NCI-H748 treated with DMSO at 0.1 percent for 48 hours (cell line): ENCODE measurements at places on chromosomes 5 and 9.

DNA sequence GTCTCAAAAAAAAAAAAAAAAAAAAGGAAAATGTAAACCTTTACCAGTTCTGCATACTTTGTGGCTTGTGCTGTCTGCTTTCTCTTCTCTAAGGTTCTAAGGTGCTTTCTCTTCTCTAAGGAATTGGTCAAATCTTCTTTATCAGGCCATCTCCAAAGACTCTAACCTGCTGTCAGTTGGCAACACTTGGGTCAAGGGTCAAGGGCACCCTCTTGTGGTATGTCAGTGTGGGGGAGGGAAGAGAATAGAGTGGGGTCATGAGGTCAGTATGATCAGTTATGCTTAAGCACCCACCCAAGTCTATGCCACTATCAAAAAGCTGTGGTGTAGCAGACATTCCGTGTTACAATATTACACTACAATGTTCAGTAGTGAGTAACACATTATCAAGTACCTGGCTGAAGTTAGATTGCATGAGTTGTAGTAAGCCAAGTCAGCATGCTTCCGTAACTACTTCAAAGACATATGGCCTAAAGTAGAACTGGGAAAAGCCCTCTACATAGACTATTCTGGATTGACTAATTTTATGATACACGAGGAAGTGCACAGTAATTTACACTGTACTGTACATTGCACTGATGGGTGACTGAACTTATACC, 25.0 kb upstream of the CCL28 start:
- no peak for DNase-seq

DNA sequence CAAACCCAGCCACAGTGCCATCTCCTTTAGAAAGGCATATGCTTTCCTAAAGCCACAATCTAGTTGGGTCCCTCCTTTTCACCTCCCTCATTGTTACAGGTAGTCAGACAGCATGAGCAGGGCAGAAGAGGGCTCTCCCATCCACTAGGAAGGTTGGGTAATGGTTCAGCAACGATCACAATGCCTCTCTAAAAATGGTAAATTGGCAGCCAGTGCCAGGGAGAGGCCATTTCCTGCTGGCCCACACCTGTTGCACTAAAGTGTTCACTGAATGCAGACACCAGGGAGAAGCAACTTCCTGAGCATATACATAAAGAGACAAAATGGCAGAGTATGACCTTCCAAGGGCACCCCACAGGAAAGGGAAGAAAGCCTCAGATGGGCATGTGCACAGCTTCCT, 31.3 kb upstream of the DAP start:
- DNase-seq, result no peak

DNA sequence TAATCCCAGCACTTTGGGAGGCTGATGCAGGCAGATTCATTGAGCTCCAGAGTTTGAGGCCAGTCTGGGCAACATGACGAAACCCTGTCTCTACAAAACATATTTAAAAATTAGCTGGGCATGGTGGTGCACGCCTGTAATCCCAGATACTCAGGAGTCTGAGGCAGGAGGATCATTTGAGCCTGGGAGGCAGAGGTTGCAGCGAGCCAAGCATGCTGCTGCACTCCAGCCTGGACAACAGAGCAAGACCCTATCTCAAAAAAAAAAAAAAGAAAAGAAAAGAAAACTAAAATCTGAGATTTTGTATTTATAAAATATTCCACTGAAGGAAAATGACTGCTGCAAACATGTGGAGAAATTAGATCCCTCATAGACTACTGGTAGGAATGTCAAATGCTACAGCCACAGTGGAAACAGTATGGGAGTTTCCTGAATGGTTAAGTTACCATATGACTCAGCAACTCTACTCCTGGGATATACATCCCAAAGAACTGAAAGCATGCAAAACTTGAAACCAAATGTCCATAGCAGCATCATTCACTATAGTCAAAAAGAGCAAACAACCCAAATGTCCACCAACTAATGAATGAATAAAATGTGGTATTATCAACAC, 106.1 kb downstream of the UBAP2 start:
- DNase-seq, result no peak

DNA sequence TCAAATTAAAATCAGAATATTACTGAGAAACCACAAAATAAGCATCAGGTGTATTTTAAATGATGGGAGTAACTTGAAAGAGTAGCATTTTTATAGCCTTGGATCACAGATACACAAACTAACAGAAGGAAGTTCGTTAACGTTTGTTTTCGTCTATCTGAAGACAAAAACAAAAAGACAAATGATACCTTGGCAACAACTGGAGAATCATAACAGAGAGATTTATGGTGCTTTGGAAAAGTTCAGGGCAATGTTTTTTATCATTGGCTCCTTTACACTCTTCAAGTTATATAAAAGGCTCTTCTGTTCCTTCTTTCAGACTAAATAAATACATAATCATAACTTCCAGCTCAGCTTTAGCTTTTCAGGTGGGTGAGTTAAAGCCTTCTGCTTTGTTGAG, 128.1 kb upstream of the VLDLR start:
- no peak for DNase-seq

- no peak for DNase-seq
Observed at GRCh38 chr5:126186210-126186609, 237.0 kb upstream of the GRAMD2B start.

DNA sequence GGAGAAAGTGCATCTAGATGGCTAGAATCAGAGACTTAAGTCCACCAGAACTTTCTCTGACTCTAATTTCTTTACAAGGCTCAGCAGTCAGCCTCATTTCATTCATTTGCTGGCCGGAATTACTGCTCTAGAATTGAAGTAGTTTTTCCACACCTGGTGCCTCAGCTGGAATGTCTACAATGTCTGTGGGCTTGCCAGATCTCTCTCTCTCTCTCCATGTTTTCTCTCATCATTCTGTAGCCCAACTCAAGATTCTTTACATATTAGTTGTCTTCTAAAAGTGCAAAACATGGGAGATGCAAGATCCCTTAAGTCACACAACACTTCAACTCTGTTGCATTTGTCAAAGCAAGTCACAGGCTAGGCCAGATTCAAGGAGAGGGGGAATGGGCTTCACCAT, 103.9 kb upstream of the TAF11L2 start:
- DNase-seq, result no peak

DNA sequence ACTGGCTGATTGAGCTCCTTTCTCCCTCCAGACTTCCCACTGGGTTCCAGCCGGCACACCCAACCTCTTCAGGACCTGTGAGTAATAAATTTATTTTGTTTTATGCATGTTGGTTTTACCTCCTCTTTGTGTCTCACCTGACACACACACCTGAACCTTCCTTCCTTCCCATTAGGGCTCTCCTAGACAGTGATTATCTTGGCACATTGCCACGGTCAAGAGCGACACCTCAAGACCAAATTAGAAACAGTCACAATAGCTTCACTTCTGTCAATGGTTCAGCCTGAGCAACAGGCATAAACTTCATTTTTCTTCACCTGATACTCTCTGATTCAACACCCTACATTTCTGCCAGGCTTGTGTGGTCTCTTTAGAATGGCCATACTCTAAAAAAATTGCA, 296.3 kb upstream of the SMARCA2 start:
- peak; percentile 85 for DNase-seq
